ENCODE measurements at places on chromosomes 4 and X.
A peak's percentile ranks its signal among the peaks of the same experiment; 100 is the strongest.

DNA sequence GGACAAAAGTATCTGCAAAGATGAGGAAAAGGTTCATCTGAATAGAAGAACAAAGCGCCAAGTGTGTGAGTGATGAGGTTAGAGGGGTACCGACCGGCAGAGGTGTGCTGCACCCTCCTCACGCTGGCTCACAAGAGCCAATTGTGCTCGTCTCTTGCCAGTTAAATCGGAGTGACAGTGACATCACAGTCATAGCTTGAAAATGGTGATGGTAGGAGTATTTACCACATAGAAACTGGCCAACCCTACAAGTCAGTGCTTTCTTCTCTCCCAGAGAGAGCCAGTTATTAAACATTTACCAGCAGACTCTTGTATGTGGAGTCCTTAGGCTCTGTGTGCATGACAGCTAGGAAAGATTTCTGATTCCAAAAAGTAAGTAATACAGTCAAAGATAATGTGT, 32.4 kb downstream of the CLDN22 start:
- DNase-seq = no peak

GRCh38 chr4:141356963-141357335, 136.3 kb downstream of the ZNF330 start:
- no peak for DNase-seq

DNA sequence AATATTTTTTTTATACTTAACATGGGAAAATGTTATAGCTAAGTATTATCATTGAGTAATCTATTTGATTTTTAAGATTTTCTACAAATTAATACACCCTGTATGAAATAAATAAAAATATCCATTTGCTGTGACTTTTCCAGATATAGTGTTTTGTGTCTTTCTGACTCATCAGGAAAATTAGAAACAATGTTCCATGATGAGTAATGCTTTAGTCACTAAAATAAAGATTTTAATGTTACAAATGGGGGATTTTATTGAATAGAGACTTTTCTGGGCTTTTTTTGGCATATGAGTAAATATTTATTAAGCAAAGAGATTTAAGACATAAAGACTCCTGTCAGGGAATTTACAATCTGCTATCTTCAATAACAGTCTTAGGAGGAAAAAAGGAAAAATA, 279.2 kb upstream of the NOCT start:
- no peak for DNase-seq

GRCh38 chr4:2672700-2673099, 83.4 kb downstream of the TNIP2 start:
- DNase-seq = no peak

DNA sequence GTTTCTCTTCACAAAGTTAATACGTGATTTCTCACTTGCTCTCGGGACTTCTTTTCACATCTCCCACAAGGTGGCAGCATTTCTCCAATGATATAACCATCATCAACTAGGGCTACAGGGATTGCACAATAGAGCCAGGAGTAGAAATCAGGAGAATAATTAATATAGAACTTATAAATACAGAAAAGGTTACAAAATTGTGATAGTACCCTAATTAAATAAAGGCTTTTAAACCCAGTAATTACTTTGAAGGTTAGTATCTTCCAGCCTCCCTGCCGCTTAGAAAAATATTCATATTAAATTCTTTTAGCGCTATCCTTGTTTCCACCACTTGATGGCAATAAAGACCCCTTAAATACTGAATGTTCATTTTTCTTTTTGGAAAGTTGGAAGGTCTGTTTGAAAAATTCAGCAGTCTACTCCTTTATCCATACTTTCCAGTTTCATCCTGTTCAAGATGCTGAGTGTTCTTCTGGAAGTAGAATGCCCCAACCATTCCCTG, 65.8 kb downstream of the RASGEF1B start:
- DNase-seq = no peak

DNA sequence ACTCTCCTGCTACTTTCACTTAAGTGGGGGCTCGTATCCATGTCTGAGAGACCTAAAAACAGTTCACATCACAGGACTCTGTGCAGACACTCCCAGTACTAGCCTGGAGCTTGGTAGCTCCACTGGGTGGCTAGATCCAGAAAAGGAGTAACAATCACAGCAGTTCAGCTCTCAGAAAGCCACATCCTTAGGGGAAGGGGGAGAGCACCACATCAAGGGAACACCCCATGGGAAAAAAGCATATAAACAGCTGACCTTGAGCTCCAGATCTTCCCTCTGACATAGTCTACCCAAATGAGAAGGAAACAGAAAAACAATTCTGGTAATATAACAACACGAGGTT, 175.8 kb downstream of the FAM13A start:
- DNase-seq = no peak

DNA sequence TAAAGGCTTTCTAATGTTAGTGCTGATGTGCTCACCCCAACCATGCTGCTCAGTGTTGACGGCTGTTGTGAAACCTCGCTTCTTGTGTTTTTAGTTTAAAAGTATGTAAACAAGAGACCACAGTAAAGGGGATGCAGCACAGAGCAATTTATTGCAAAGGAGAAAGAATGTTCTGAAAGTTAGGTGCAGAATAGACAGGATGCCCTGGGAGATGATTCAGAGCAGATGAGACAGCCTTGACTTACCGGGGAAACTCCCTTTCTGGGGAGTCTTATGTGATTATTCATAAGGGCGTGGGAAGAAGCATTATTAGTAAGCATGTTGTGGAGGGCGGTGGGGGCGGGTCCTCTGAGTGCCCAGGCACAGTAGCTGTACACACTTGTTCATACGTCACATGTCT, 47.7 kb downstream of the EVC start:
- no peak for DNase-seq

GRCh38 chrX:78165425-78165824, 26.0 kb upstream of the TAF9B start:
- DNase-seq = no peak

DNA sequence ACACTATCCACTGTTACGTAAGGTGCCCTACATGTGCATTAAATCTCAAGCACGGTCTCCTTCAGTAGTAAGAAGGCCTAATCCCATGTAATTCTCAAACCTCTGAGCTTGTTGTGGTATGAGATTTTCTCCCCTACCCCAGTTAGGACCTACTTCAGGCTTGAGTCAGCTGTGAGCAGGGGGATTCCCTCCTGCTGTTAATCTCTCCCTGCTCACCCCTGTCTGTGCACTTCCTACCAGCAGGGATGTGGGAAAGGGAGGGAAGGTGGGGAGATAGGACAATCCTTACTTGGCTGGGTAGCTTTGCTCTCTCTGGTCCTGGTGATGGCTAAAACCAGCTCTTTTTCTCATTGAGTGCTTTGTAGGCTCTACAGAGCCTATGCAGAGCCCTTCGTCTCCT, 60.8 kb downstream of the PALLD start:
- DNase-seq = no peak

DNA sequence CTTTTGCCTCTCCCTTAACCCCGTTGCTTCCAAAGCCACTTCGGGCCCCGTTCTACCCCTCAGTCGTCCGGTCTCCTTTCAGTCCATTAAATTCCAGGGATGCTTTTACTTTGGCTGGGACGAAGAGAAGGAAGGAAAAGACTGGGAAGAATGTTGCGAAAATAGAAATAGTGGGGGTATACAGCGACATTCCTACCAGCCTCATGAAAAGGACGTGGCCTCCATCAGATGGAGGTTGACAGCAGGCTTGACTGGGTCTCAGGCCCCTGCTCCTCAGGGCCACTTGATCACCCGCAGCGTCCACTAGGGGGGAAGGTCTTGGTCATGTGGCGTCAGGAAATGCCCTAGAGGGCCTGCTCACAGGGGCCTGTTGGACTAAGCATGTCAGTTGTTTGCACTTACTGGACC, 657 bp upstream of the ANKRD50 start:
- DNase-seq = no peak

GRCh38 chr4:156290811-156291210, 337.1 kb upstream of the CTSO start:
- DNase-seq = no peak

DNA sequence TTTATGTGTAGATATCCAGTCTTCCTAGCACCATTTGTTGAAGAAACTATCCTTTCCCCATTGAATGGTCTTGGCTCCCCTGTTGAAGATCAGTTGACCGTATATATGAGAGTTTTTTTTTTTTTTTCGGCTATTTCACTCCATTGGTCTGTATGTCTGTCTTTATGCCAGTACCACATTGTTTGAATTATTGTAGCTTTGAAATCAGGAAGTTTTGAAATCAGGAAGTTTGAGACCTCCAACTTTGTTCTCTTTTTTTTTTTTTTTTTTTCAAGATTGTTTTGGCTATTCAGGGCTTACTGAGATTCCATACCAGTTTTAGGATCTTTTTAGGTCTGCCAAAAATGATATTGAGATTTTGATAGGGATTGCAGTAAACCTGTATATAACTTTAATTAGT, 4.3 kb upstream of the SCD5 start:
- DNase-seq = no peak

DNA sequence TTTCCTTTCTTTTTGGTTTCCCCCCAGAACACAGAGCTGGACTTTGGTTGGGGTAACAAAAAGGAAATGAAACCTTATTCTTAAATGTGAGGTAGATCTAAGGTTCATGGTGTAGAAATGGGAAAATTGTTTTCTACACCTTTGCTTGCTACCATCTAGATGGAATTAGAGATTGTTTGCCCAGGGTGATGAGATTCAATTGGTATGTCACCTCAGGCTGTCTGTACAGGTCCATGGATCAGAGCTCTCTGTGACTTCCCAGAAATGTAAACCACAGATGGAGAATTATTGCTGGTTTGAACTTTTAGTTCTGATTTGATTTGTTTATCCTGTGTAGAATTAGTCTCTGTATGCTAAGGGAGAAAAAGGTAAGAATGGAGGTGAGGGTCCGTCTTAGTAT, 146.7 kb downstream of the PCDH7 start:
- DNase-seq = no peak

- peak; percentile 16 for DNase-seq
These were observed 1.2 kb downstream of the CD38 start for GRCh38 chr4:15779306-15779705.

- no peak for DNase-seq
These were observed 25.0 kb upstream of the DGKK start for GRCh38 chrX:50495616-50496015.

- DNase-seq = no peak
These were observed 26.2 kb downstream of the FBXW7 start for GRCh38 chr4:152509595-152510225.

DNA sequence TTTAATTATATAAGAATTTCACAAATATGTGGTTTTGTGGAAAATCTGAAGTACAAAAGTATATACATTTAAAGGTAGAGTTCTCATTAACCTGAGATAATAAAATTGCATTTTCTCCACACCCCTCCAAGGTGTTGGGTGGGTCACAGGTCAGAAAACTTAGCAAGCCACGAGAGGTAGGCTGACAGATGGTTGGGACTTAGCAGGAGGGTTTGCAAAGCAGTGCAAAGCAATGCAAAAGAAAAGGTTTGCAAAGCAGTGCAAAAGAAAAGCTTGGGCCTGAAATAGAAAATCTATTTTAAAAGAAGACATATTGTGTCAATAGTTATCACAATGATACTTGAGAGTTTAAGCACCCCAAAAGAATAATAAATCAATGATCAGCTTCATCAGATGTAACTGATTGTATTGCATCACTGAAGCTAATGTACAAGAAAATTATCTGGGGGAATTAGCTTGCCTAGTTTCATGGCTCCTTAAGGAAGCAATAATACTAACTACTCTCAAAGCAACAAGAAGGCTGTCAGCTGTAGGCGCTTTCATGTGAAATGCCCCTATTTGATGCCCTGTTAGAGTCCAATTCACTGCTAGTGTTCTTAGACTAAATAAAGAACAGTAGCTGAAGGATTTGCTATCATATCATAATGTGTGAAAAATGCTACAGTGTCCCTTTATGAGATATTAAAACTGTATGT, 319.5 kb downstream of the KCNIP4 start:
- DNase-seq = no peak

DNA sequence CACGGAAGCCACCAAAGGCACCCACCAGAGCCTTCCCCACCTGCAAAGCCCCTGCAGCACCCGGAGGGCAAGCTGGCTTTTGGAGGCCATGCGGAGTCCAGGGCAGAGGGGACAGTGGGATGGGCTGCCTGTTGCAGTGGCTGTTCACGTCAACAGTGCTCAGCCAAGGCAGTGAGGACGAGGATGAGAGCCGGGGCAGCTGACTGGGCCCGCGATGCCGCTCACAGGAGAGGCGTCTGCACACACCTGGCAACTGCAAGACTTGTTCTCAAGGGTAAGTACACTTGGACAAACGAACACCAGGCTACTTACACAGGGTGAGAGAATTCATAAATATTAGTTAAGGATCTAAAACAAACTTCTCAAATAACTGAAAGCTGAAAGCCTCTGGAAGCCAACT, 19.6 kb downstream of the FGFR3 start:
- DNase-seq = no peak

DNA sequence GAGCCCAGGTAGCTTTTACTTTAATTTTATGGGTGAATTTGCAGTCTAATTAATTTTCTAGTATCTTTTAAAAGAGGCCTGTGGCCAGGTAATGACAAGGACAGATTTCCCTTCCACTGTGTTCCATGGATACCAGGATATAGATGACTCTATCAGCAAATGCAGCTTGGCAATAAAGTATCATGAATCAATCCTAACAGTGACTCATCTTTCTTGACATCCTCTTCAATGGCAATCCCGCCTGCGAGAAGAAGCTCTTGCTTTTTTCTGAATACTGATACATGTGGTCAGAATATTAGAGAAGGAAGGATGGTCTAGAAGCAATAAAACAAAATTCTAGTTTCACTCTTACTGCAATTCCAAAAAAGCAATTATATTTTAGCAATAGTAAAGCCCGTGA, 267.8 kb downstream of the DTHD1 start:
- DNase-seq = no peak

- DNase-seq = no peak
These were observed 62.1 kb downstream of the GPRIN3 start for GRCh38 chr4:89245459-89245858.

- DNase-seq = no peak
These were observed 206.8 kb upstream of the PPARGC1A start for GRCh38 chr4:24096603-24097002.

DNA sequence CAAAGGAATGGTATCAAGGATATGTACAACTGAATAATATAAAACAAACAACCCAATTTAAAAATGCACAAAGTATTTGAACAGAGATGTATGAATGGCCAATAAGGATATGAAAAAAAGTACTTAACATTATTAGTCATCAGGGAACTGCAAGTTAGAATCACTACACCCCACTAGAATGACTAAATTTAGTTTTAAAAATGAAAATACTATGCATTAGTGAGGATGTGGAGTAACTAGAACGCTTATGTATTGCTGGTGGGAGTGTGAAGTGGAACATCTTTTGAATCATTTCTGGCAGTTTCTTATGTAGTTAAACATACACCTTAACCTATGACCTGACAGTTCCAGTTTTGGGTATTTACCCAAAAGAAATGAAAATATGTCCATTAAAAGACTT, 13.0 kb upstream of the SLC16A2 start:
- no peak for DNase-seq

DNA sequence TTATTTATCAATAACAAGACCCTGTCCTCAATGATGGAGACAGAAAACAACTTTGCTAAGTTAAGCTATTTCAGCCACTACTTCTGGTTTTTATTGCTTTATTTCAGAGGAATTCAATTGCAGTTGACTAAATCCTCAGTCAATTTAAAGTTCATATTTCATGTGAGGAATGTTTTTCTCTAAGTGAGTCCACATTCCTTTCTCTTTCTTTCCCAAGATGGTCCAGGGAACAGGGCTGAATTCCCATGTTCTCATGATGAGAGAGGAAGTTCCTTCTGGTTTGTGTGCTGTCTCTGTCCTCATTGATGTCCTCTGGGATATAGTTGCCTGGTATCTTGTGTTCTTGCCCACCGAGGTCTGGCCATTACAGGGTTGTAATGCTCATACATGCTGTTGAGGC, 117.2 kb downstream of the SLIT2 start:
- no peak for DNase-seq

- DNase-seq = no peak
These were observed 9.1 kb downstream of the MED28 start for GRCh38 chr4:17623451-17624001.

GRCh38 chrX:45198301-45198700, 2.4 kb downstream of the DIPK2B start:
- no peak for DNase-seq

Measured in CD4-positive, alpha-beta T cell (primary cell).